Fibroblast of lung (primary cell): ENCODE measurements at places on chromosomes 16 and 17. TPM values are rescaled to one million over a fixed set of nuclear protein-coding genes. Genes with fewer than 3 reads are reported as not detected.

CD300LB gene
- not detected in 2 replicates for total RNA-seq

HS3ST3A1 gene
- total RNA-seq: 28.5 and 48.7 TPM in 2 replicates

KAT7 gene
- 30.3 and 35.5 TPM in 2 replicates for total RNA-seq

GNAO1 gene
- total RNA-seq: 0.17 and 0.26 TPM in 2 replicates

MAFG gene
- total RNA-seq: 18.0 and 20.6 TPM in 2 replicates

KRT32 gene
- total RNA-seq: under 0.01 TPM in 2 replicates

EVPL gene
- total RNA-seq: not detected in 2 replicates

P2RX1 gene
- total RNA-seq: under 0.01 TPM in 2 replicates

SPATA22 gene
- total RNA-seq: 0.17 and 0.51 TPM in 2 replicates
